ENCODE measurements at places on chromosomes 11 and 22.

- no peak for DNase-seq
Measured at GRCh38 chr11:116219171-116219635, 553.6 kb downstream of the BUD13 start.

- DNase-seq, result no peak
Measured at GRCh38 chr11:57776031-57776521, 14.5 kb downstream of the CTNND1 start.

DNA sequence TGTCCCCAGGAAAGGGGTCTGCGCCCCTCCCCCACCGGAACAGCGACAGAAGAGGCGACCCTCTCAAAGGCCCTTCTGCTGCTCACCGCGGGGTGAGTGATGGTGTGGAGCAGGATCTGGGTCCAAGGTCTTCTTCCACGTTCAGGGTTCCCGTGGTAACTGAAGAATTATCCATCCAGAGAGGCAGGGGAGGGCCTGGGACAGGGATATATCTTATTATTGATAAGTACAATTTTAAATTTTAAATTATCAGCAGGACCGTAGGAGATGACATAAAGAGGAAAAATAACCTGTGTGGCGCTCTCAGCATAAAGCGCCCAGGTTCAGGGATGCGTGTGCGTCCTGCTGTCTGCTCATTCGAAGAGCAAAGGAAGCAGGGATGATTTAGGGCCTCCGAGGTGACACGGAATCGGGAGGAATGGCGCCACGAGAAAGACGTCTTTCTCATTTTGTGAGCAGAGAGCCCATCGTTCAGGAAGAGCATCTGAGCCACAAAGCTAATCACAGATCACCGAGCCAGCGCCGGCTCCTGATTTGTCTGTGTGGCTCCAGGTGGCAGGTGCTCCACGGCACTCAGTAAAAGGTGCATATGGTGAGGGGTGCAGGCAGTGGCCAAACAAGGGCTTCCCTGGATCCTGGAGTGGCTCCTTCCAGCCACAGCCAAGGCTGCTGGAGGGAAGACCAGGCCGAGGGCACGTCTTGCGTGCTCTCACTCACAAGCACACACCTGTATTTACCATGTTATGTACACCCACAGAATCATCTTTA, 19.3 kb downstream of the KRTAP5-5 start:
- no peak for DNase-seq

DNA sequence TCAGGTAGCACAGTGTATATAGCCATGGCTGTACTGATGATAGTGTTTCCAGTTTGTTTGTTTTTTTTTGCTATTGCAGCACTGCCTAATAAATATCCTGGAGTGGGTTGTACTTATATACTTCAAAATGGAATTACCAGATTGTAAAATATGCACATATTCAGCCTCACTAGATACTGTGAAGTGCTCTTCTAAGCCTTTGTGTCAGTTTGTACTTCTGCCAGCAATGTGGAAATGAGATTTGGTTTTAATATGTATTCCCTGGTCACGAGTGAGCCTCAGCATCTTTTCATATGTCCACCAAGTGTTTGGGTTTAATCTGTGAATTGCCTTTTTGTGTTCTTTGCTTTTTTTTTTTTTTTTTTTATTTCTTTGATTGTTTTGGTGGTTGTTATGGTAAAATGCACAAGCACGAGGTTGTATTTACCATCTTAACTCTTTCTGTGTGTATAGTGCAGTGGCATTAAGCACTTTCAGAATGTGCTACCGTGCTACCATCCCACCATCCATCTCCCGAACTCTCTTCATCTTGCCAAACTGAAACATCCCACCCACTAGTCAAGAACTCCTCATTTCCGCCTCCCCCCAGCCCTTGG, 34.9 kb downstream of the ST3GAL4 start:
- no peak for DNase-seq

GRCh38 chr11:130854483-130854882, 61.8 kb downstream of the SNX19 start:
- no peak for DNase-seq

DNA sequence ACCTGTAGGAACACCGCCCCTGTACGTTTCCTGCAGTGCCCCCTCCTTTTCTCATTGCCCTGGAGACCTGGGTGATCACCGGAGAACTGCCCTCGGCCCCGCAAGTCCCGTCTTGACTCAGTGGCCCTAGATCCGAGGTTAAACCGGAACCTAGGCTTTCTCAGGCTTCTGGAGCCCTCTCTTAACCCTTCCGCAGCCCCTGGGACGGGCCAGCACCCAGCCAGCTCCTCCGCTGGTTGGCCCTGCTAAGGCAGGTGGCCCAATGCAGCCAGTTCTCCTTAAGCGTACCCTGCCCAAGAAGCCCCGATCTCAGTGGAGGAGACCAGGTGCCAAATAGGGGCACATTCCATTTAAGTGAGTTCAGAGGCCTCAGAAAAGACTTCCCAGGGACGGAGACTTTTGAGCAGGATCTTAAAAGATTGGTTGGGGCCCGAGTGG, 776 bp downstream of the NLRX1 start:
- no peak for DNase-seq

- no peak for DNase-seq
Measured at GRCh38 chr11:128595221-128595620, 7.9 kb upstream of the ETS1 start.

DNA sequence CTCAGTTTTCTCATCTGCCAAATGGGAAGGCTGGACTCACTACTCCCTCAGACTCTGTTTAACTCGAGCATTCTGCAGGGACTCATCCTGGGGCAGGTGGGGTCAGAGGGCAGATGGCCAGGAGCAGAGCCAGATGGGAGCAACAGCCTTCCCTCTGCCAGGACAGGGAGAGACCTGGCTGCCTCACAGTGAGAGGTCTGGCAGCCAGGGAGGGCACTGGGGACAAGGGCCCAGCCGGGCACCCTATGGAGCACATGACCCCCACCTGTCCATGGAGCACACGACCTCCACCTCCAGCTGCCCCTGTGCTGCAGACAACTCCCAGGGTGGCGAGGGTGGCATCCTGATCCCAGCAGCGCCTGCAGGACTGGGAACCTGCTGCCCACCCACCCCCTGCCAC, 67.4 kb downstream of the IGLL1 start:
- no peak for DNase-seq

DNA sequence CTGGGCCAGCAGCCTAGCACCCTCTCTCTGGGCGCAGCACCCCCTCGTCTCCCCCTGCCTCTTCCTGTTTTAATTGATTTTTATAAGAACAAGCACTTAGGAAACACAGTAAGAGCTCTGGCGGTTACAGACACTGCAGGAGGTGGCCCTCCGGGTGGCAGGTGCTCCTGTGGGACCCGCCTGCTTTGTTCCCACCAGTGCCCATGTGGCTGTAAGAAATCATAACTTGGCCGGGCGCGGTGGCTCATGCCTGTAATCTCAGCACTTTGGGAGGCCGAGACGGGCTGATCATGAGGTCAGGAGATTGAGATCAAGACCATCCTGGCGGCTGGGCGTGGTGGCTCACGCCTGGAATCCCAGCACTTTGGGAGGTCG, 18.4 kb downstream of the TSPAN4 start:
- DNase-seq, result no peak

Measured in stimulated activated CD8-positive, alpha-beta memory T cell treated with anti-CD3 and anti-CD28 coated beads, Interleukin-7, amount 100 ng/mL, for 1 hour (primary cell).